ENCODE measurements at places on chromosomes 1 and 21.

DNA sequence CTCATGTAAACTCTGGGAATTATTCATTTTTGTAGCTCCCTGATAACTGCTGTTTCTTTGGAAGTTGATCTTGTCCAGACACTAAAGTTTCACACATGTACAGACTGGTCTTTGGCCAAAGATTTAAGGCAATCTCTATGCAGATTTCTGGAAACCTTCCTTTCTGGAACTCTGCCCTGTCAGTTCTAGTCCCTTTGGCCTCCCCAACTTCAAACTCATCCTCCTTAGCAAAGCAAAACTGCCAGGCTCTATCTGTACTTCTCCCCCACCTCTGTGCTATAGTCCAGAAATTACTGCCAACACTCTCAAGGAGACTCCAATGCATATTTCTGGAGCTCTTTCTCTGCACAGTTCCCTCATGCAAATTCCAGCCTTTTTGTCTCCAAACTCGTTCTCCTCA is 36.5 kb downstream of the C1orf198 start:
- no peak for DNase-seq

DNA sequence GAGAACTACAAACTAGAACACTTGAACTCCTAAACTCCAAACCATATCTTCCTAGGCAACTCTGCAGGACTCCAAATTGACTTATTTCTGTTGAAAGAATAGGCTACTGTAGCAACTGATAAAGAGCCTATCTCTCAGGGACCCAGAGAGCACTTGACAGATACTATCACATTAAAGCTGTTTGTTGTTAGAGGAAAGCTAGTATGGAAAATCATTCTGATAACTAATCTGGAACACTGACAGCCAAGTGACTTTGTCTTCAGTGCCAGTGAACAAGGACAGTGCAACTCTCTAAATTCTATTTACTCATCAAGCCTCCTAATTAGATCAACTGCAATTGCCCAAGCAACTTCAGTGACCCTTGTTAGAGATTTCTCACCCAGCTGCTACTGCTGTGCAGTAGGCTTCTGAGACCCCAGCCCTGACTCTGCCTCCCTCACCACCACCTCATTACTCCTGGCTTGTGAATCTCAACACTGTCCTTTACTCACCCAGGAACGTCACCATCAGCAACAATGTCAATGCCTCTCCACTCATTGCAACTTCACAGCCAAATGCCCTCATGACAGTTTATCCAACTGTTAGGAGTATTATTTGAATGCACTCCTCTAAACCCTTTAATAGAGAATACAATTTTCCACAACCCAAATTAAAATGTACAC is 7.4 kb upstream of the RGS13 start:
- no peak for DNase-seq

GRCh38 chr1:238582816-238583215 is 692.1 kb upstream of the ZP4 start:
- DNase-seq: no peak

GRCh38 chr1:8094481-8095241 is 68.6 kb upstream of the ERRFI1 start:
- no peak for DNase-seq

DNA sequence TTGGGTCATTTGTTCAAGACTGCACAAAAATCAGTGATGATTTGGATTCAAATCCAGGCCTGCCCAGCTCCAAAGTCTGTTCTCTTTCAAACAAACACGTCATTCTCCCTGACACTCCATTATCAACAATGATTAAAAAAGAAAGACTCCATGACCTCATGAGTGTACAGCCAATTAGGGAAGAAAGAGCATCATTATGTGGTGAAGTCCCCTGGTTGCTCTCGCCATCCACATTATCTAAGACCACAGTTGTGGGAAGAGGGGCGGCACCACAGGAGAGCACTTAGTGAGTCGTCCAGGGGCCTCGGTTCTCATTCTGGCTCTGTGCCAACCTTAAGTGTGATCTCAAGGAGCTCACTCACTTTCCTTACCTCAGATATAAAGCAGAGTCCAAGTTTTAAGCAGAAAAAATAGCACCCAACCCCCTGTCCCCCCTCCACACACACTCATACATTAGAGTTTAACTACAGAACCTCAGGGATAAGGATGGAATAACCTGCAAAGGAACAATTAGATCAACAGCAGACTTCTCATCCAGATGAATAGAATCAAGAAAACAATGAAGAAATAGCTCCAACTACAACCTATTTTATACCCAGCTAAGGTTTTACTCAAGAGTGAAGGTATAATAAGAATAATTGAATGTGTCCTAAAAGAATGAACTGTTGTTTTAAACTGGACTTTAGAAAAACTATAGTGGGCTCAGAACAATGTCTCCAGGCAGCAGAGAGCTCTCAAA is 47.8 kb downstream of the COL6A1 start:
- no peak for DNase-seq

DNA sequence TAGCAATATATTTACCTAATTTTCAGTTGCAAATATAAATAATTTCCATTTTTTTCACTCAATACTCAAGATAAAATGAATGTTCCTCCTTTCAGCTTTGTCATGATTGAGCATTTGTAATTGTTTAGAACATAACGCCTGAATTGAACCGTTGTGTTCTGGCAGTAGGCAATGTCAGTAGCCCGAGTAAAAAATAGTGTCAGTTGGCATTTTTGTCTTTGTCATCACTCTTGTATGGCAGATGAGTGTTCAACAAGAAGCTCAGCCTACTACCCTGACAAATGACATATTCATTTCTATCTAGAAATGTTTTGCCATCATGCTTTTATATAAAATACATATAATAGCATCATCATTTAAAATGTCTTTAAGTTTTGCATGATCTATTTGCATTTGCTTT is 691.4 kb upstream of the NCAM2 start:
- DNase-seq: no peak

GRCh38 chr1:205356440-205357139 is at the start of gene KLHDC8A:
Gene KLHDC8A, minus strand, starts transcription at chr1:205356922. Its CDS starts 13,318 bp downstream, at chr1:205343604.
- no peak for DNase-seq

- no peak for DNase-seq
Measured at GRCh38 chr1:178341261-178341956, 155.4 kb downstream of the CLEC20A start.

DNA sequence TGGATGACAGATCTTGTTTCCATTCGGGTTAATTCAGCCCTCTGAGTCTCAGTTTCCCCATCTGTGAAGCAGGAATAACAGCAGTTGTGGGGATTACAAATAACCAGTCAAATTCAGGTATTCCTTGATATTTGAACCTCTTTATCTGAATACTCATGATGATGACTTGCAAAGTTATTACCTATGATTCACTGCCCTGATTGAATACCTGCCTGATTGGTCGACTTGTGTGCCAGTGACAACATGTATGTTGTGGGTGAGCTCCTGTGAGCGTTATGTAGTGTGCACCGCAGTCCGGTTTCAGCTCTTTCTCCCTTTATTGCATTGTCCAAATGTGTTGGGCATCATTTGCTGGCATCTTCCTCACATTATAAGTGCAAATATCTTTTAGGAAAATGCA is 9.5 kb upstream of the TMEM61 start:
- no peak for DNase-seq
